Breast epithelium (tissue), 4 donors: ENCODE measurements at places on chromosomes 6 and 20.

DNA sequence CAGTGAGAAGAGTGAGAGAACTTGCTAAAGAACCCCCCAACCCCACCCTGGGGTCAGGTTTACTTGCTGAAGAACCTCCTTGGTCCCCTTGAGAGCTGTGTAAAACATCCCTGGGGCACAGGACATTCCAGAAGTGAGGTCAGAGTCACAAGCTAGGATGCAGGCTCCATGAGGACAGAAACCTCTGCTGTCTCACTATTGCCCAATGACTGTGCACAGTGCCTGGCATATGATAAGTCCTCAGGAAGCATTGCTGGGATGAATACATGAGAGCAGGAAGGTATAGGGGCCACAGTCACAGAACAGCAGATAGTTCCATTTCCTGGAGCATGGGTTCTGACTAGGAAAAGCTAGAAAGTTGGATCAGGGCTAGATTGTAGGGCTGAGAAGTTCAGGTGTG, 18.4 kb downstream of the NT5E start:
- DNase-seq: no peak

DNA sequence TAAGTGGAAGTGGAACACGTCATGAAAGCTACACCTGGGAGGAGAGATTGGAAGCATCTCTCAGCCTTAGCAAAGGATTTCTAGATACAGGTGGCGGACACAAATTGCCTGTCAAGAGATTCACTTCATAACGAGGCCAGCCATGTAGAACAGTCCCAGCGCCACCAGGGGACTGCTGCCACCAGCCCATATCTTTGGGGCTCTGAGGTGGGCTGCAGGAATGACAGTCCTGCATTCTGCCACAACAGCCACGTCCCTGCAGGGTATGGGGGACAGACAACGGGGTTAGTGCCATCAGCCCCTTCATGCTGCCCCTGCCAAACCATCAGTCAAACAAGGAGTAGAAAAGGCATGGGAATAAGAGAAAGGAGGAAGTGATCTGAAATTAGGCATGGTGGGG, 81.2 kb upstream of the SASH1 start:
- DNase-seq: no peak

DNA sequence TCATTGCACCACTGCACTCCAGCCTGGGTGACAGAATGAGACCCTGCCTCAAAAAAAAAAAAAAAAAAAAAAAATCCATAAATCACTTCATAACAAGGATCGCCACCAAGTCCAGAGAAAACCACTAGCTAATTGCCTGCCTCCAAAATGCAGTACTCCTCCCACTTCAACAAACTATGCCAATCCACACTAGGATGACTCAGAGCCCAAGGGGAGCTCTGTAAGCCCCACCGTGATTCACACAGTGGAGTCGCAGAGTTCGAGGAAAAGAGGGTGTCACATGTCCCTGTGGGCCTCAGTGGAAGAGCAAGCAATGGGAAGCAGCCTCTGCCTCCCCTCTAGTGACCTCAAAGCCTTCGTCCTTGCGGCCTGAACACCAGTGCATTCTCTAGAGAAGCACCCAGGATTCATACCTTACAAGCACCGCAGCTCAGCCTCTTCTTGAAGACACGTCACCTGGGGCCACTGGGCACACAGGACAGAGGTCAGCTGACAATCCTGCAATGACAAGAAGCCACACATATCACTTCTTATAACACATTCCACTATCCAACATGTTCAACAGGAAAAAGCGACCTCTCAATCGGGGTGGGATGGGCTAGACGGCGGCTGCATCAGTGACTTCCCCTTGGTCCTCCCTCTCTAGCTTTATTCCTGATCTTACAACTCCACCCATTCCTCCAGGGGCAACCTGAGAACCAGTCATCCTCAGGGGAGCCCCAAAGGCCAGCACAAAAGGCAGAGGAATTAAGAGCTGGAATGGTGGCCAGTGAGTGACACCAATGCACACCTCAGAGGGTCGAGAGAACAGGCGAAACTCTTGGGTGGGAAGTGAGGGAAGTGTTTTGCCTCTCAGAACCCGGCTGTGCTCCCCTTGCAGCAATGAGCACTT, 8.9 kb downstream of the SNHG17 start:
- no peak for DNase-seq

DNA sequence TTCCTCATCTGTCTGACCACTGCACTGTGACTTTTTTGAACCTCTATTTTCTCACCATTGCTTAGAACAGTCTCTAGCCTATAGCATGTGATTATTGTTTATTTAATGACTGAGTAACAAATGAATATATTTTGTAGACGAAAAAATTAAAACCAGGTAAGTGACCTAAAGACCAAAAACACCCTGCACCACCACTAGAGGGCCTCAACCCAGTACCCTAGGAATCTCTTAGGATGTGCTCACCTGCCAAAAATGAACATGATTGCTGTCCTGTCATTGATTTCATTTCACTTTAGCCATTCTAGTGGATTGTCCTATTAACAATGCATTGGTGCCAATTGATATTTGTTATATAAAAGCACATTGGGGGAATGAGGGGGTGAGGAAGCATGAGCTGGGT, 199.1 kb downstream of the COL9A1 start:
- no peak for DNase-seq

GRCh38 chr6:134000443-134000842, 47.4 kb downstream of the TBPL1 start:
- no peak for DNase-seq

DNA sequence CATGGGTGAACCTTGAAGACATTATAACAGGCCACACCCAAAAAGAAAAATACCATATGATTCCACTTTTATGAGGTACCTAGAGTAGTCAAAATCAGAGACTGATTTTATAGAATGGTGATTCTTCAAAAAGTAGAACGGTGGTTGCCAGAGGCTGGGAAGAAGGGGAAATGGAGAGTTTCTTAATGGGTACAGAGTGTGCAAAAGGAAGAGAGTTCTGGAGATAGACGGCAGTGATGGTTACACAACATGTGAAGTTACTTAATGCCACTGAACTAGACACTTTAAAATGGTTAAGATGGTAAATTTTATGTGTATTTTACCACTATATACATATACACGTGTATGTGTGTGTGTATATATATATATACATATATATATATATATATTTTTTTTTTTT, 80.8 kb downstream of the PRND start:
- DNase-seq: no peak

- DNase-seq: peak; percentile 73
Measured at GRCh38 chr6:2971420-2972218, at the start of gene SERPINB6. SERPINB6 (minus strand) TSS chr6:2971567; CDS start chr6:2959332, 12,235 bp downstream.

DNA sequence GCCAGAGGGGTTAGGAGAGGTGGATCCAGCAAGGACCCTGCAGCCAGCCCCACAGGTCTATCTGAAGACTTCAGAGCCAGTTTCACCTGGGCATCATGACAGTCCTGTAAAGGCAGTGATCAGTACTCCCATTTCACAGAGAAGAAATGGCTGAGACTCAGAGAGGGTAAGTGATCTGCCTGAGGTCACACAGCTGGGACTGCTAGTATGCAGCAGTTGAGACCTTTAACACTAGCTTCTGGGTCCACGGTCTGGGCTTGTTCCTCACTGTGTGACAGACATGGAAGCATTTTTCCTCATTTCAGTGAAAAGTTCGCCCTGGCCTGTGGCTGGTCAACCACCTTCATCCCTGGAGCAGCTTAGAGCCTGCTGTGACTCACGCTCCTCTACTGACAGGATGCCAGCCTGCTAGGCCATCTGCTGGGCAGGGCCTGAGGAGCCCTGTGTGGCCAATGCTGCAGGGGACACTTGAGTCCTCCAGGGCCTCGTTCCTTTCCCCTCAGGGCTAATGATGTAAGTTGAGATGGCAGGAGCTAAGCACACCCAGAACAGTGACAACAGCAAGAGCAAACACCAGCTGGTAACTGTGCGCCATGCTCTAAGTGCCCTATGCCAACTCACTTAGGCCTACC, 192.0 kb downstream of the LRFN2 start:
- DNase-seq: no peak

GRCh38 chr6:128149796-128150195, 248.9 kb upstream of the THEMIS start:
- DNase-seq: no peak

GRCh38 chr6:158002249-158002950, 20.7 kb downstream of the SYNJ2 start:
- peak; percentile 90 for DNase-seq

DNA sequence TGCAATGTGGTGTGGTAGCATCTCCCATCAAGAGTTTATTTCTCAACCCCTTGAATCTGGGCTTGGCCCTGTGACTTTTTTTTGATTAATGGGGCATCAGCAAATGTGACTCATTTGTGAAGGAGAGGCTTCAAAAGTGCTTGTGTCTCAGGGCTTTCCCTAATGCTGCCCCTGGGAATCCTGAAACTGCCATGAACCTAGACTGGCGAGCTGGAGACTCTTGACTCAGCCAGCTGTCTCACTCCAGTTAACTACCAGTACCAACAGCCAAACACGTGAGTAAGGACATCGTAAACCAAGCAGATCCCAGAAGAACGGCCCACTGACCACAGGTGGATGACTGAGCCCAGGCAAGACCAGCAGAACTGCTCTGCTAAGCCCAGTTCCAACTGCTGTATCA, 72.8 kb upstream of the ADTRP start:
- no peak for DNase-seq

DNA sequence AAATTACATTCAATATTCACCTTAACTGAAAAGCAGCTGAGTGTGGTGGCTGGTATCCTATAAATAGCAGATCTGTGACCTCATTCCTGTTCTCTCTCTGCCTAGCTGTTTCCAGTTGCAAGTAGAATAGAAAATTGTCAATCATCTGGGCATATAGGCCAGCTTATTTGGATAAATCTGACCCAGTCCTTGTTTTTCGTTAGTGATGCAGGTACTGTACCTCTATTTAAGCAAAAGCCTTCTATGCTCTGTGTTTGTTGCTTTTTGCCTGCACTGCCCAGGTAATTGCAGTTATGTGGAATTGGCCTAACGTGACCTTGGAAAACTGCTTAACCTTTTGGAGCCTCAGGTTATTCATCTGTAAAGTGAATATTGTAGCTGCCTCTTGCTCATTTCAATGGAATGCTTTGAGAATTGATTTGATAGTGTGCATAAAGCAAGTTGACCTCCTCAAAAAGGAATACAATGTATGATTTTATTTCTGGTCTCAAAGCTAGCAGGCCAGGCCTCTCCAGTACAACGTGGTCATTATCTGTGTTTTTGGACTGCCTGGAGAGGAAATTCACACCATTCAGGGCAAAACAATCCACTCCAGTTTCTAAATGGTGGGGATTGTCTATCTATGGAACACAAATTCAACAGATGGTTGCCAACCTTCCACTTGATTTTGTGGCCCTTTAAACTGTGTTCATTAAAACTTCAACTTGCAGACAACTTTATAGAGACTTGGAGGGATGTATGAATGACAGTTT, 508.7 kb upstream of the CITED2 start:
- DNase-seq: no peak

DNA sequence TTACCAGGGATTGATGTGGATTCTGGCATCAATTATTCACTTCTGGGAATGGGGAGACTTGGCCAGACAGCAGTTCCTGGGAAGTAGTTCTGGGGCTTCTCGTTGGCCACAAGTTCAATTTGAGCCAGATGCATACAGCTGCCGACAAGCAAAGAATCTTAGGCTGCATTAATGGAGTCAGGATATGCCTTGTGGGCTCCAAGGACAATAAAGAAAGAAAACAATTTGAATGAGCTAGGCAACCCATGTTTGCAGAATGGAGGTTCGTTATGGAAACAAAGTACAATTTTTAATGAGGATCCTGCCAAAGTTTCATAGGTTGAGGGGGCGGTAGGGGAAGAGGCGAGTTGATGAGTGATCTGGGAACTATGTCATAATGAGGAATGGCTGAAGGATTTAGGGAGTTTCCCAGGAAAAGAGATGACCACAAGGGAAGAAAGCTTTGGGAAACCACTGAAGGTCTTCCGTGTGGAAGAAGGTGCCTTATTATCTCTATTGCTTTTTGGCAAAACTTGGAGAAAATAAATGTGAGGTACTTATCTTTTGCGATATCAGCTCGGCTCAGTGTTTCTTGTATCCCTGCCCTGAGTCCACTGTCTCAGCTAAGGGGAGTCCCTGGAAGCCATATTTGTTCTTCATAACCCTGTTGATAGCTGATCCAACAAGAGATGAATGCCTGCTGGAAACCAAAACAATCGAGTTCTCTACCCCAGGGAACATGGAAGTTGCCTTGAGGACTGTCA, 181.0 kb upstream of the ZNF217 start:
- no peak for DNase-seq

DNA sequence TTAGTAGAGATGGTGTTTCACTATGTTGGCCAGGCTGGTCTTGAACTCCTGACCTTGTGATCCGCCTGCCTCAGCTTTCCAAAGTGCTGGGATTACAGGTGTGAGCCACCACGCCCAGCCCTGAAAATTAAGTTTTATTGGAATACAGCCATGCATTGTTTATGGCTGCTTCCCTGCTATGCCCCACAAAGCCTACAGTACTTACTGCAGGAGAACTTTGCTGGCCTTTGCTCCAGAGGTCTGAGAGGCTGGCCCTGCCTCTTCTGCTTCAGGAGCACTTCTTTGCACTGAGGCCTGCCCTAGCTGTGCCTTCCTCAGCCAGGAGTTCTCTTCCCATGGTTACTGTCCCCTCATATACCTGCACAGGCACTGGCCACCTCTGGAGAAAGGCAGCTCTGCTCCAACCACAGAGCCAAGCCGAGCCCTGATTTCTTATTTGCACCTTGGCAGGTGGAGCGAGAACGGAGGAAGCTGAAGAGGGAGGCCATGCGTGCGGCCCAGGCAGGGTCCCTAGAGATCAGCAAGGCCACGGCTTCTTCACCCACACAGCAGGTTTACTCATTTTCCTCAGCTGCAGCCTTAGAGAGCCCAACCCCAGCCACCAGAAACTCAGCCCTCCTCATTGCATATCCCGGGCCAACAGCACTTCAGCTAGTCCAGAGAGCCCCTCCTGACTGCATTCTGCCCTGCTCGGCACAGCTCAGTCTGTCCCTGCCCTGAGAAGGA, 20.8 kb downstream of the C20orf173 start:
- no peak for DNase-seq

DNA sequence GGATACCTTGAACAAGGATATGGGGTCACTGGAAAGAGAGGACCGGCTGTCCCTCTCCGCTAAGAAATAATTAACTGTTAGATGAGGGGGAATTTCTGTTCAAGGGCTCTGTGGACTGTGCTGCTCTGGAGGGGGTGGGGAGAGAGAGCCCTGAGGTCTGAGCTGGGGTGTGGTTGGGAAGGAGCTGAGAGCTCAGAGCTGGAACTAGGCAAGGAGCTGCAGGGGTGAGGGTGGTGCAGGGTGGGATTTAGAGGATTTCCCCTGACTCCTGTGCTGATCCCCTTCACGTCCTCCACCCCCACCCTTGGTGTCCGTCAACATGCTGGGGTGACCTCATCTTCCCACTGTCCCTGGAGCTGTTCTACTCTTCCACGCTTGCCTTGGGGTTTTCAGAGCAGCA, 52.5 kb downstream of the HLA-A start:
- no peak for DNase-seq
